ENCODE measurements at places on chromosomes 16 and 17.

DNA sequence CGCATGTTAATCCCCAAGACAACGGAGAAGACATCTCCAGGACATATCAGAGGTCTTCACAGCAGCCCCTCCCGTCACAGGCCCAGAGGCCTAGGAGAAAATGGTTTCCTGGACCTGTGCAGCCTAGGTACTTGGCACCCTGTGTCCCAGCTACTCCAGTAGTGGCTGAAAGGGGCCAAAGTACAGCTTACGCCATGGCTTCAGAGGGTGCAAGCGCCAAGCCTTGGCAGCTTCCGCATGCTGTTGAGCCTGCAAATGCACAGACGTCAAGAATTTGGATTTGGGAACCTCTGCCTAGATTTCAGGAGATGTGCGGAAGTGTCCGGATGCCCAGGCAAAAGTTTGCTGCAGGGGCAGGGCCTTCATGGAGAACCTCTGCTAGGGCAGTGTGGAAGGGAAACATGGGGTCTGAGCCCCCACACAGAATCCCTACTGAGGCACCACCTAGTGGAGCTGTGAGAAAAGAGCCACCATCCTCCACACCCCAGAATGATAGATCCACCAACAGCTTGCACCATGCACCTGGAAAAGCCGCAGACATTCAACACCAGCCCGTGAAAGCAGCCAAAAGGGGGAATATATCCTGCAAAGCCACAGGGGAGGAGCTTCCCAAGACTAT is 159.3 kb upstream of the COX10 start:
- no peak for DNase-seq

GRCh38 chr16:539901-540530 is 12.5 kb downstream of the CAPN15 start:
- no peak for DNase-seq

- no peak for DNase-seq
These were observed 32.6 kb downstream of the COPZ2 start for GRCh38 chr17:48004983-48005382.

GRCh38 chr16:29854520-29855100 is 8.4 kb downstream of the CDIPT start:
- DNase-seq: no peak

- no peak for DNase-seq
These were observed 80.7 kb downstream of the TIMM22 start for GRCh38 chr17:1077581-1077985.

DNA sequence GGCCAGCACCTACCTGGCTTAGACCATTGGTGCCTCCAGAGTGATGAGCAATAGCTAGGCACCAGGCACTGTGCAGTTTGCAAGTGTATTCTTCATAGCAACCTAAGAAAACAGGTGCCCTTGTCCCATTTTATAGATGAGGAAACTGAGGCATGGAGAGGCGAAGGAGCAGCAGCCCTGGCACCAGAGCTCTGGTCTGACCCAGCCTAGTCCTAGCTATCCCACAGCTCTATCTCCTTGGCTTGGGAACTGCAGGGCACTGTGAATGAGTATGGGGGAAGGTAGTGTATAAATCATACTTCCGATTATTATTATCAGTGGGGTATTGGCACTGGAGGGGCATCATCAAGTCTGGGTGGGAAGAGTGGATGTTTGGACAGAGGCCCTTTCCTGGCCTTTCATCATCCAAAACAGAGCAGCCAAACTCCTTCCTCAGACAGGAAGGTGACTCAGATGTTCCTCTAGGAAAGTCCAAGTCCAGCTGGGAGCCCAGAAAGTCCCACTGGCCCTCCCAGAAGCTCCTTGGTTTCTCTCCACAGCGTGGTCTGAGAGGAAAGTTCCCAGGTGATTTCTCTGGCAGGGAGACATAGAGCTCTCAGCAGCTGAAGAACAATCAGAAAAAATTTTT is 32.0 kb upstream of the PLLP start:
- no peak for DNase-seq

DNA sequence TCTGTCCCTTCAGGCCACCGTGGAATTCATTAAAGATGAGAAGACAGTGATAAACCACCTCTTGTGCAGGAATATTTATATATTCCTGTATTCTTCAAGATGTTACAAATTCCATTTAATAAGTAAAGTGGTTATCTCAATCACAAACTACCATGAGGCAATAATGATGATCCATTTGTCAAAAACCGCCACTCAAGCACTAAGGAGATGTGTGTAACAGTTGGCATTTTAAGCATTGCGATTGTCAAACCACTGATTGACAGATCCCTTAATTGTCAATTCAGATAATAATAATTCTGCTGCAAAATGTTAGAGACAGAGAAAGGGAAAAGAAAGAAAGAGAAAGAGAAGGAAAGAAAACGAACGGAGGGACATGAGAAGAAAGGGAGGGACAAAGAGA is 476.1 kb upstream of the RBFOX1 start:
- no peak for DNase-seq

DNA sequence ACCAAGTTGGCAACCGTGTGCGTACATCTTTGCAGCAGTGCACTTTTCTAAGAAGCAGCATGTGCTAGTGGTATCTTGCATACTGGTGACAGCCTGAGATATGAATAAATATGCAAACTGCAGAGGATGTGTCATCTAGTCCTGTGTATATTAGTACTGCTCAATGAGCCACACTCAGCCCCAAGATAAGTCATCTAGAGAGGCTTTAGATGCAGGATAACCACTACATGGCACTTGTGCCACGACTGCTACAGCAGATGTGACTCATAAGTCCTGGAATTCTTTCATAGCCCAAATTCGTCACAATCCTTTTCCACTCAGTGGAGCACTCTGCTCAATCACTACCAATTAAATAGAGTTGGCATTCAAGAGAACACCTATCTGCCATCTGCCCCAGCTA is 171.5 kb downstream of the AXIN2 start:
- no peak for DNase-seq

GRCh38 chr16:17471719-17472461 is 1.1 kb upstream of the XYLT1 start:
- DNase-seq: no peak
